ENCODE measurements at places on chromosomes 2 and 18.

GRCh38 chr2:133352719-133353118, 215.5 kb downstream of the NCKAP5 start:
- DNase-seq: no peak

DNA sequence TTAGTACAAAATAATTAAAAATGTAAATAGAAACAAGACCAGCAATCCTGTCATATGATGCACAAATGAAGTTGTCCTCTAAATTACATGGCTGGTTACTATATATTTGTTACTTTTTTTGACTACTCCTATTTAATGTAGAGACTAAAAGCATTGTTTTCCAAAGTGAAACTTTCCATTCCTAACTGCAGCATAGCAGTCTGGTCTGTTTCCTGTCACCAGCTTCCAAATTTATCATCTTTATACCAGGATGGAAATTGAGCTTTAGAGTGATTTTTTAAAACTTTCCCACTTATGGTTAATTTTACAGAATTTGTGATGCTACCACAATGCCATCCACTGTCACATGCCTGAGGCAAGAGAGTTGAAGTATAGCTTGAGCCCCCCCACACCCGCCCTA, 33.5 kb upstream of the RAB27B start:
- no peak for DNase-seq

DNA sequence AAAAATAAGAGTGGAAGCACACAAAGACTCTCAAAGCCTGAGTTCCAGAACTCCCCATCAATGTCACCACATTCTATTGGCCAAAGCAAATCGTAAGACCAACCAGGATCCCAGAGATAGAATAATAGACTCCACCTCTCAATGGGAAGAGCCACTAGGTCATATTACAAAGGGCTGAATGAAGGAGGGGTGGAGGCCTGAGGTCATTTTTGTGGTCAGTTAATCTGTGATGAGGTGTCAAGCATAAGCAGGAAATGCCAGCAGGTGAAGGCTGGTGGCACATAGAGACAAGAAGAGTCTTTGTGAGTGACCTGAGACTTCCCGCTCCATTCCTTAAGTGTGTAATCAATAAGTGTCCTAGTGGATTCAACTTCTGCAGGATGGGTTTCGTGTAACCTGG, 144.3 kb downstream of the TFCP2L1 start:
- no peak for DNase-seq

DNA sequence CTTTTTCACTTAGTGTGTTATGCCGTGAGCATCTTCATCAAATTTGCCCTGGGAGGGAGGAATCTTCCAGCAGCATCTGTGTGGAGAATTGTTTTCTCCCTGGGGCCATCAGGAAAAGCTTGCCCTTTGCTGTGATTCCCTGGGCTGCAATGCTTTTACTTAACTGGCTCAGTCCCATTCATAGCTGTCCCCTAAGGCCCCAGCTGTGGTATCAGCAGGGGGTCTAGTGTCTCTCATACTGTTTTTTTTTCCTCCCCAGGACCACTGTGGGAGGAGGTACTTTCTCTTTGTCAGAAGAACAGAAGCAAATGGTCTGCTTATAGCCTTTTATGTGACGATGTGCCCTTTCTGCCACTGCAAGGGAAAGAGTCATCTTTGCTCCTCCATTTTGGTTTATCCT, 176.8 kb upstream of the CELF4 start:
- DNase-seq: no peak

GRCh38 chr2:229282758-229283546, 11.9 kb upstream of the PID1 start:
- no peak for DNase-seq
